ENCODE measurements at places on chromosomes 3 and 15.

GRCh38 chr3:173287361-173287760, 110.2 kb upstream of the NLGN1 start:
- no peak for DNase-seq

DNA sequence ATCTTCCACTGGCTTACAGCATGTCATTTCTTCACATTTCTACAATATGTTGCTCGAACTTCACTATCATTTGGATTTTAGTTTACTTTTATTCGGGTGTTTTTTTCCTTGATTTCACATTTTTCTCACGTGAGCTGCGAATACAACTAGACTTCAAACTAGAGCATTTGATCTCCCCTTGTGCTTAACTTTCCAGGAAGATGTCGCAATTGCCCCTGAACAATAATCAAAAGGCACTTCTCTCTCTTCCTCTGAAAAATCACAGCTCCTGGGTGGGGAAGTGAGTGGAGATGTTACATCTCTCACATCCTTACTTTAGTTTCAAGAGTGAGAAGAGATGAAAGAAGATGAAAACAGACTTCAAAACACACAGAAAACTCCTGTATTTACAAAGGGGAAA, 587.9 kb downstream of the TBL1XR1 start:
- no peak for DNase-seq

GRCh38 chr3:39273119-39273518, 6.7 kb downstream of the CX3CR1 start:
- DNase-seq, result no peak

DNA sequence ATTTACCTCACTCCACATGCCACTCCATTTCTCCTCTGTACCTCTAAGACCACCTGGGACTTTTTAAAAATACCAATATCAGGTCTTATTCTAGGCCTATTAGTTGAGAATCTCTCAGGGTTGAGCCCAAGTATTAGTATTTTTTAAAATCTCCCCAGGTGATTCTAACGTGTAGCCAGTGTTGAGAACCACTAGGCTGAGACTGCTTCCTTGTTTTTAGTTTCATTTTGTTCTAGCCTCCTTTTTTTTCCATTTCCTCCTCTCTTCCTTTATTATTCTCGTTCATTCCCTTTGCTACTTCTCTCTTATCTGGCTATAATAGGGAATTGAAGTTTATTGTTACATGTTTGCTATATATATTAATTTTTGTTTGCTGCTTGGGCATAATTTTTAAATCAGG, 217.8 kb upstream of the CD96 start:
- DNase-seq, result no peak

DNA sequence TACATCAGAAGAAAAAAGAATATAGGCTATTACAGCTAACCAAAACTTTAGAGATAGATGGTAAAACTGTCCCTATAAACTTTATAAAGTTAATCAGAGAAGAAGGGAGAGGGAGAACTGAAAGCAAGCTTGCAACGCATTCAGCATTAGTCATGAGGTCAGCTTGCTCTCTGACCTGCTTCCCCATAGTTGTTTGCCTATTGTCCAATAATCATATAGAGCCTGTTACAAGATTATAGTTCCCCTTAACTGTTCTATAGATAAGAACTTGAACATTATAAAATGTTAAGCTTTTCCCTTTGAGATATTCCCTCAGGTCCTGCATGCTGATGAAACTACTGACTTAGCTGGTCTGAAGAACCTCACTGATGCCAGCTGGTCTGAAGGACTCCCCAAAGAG, 74.5 kb downstream of the CPNE4 start:
- no peak for DNase-seq

DNA sequence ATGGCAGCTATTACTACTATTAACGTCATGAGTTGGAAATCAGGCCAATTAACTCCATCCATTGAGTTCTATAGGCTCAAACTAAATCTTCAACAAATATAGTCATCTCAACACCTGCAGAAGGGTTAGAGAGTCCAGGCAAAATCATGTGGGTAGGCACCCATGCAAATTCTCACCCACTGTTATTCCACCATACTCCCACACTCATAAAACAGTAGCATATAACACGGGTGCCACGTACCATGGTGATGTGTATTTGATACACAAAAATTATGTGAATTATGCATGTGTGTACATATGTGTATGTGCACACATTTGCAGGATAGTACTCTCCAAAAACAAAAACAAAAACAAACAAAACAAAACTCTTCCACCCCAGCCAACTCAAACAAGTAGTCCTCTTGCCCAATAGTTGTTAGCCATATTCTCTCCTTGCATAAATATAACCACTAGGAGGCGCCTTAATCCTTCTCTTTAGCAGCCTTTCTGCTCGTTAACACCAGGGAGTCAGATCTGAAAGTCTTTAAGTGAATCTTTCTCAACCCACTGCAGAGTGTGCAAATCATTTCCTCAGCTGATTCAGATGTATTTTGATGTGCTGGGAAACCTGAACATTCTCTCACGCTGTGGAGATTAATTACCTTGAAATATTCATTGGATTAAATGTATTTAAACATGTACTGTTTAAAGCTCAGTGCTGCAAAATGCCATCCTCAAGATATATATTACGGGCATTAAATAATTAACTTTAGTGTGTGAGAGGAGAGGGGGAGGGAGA, 38.0 kb upstream of the COPB2 start:
- no peak for DNase-seq

DNA sequence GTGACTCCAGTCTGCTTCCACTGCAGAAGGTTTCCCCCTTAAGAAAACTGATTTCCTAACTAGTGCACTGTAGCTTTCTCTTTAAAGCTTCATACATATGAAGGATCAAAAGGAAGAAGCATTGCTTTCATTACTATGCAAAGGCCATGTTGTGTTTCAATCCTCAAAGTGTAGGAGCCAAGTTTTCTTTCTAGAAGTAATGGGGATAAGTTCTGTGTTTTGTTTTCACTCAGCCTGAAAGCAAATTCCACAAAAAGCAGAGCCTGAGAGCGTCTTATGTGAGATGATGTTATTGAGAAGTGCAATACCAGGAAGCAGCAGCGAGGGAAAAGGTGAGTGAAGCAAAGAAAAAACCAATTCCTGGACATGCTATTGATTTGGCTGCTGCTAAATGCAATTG, 99.7 kb downstream of the GMNC start:
- DNase-seq, result no peak

DNA sequence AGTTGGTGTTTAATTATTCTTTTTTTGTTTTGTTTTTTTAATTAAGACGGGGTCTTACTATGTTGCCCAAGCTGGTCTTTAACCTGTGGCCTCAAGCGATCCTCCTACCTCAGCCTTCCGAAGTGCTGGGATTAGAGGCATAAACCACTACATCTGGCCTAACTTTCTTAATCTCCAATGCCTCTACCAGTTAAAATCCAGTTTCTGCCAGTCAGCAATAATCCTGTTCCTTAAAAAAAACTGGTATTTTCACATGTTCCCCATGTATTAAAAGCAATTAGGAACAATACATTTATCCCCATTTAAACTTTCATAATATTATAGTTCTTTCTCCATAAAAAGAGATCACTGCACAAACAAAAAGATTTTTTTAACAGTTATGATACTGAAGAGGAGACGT, 21.2 kb downstream of the DCAF1 start:
- DNase-seq, result no peak

GRCh38 chr3:153749070-153749610, 372.1 kb upstream of the ARHGEF26 start:
- DNase-seq, result no peak

DNA sequence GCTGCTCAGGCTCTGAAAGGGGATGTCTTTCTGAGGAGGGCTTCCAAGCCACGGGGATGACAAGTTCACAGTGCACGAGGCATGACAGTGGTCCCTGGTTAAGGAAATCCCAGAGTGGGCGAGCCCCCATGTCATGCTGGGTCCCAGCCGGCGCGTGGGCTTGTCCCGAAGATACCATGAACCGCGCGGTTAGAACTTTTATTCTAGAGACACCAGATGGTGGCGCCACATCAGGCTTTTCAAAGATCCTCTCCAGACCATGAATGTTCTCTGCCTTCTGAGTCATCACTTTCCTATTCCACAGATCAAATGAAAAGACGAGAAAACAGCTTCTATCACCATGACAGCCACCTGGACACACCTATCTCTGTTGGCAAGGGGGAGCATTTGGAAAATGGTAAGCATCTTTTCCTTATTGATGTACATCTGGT, 227.8 kb upstream of the LYSMD4 start:
- no peak for DNase-seq

GRCh38 chr15:100593431-100593830, 8.6 kb downstream of the LINS1 start:
- DNase-seq, result no peak

DNA sequence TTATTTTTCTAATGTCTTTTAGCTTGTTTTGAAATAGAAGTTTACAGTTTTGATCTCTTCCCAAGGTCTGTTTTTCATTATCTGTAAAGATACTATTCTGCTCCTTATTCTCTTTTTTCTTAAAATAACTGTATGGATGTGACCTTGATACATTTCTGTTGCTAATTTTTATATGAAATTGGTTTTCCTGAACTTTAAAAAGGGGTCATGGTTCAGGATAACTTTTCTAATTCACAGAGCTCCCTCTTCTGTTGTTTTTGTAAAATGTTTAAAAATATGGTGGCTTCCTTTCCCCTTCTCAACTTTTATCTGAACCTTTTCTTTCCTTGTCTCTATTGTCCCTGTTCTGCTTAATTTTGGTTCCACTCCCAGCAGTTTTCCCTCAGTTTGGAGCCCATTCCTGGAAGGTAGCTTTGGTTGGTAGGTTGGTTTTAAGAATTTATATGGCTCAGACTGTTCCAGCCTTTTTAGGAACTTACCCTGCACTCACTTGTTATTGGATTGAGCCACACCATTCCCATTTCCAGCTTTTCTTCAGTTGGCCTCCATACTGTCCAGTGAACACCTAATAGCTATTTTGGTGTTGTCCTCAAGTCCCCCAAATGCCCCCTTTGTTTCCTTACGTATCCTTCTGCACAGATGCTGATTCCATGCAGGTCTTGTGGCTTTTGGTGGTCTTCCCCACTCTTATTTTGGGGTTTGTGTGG, 70.3 kb downstream of the SLMAP start:
- no peak for DNase-seq

DNA sequence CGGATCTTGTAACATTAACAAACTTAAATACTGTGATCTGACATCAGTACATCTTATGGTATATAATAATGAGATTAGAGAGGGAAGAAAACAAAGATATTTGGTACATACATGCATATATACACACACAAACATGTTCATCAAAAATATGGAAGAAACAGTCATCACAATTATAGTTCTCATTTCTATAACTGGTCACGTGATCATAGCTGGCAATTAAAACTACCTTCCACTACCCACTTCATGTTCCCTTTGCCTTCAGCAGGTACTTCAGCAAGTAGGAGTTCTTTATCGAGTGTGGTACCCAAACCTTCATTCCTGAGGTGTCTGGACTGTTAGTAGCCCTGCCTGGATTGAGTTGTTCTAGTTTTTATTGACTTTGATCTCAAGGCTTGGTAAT, 70.9 kb upstream of the ALDH1A3 start:
- DNase-seq, result no peak

- DNase-seq, result no peak
These were observed 62.2 kb downstream of the OSTN start for GRCh38 chr3:191261304-191261638.

- no peak for DNase-seq
These were observed 170.3 kb upstream of the MITF start for GRCh38 chr3:69568951-69569350.

GRCh38 chr3:106814231-106814630, 563.0 kb upstream of the CCDC54 start:
- DNase-seq, result no peak

DNA sequence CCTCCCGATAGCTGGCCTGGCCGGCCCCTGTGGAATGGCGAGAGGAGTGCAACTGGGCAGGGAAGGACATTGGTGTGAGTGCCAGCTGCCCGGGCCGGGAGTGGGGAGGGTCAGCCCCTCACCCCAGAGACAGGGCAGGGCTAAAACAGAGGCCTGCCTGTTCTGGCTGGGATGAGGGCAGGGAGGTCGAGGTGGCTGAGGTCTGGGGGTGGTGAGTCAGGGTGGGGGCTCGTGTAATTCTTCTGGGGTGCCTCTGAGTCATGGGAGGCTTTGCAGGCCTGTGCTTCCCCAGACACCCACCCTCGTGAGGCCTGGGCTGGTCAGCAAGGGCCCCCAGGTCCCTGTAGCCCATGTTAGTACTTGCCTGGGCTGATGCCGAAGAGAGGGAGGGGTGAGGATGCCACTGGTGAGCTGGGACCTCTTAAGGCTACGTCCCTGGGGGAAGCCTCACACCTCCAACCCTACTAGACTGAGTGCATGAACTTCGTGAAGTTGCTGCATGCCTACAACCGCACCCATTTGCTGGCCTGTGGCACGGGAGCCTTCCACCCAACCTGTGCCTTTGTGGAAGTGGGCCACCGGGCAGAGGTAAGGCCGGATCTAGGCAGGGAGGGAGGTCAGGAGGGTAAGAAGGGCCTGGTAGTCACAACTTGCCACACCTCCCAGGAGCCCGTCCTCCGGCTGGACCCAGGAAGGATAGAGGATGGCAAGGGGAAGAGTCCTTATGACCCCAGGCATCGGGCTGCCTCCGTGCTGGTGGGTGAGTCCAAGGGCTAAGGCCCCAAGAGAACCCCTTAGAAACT, 1.7 kb downstream of the SEMA3B start:
- no peak for DNase-seq

- DNase-seq, result no peak
These were observed 8.7 kb downstream of the ATXN7 start for GRCh38 chr3:63872135-63872924.

GRCh38 chr3:113565555-113565954, 33.2 kb downstream of the SIDT1 start:
- DNase-seq, result no peak

DNA sequence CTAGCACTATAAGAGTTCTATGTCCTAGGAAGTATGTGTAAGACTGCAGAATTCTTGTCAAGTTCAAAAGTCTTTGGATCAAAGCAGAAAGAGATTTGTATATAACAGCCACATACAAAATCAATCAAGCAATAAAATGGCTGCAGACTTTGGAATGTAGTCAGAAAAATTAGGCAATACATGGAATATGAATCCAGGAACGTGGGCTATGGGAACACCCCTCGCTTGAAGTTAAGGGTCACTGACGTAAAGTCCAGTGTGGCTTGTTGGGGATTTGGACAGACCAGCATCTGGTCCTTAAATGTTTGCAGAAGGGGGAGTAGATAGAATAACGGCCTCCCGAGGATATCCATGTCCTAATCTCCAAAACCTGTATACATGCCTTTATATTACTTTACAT, 178.6 kb downstream of the ADAMTS9 start:
- DNase-seq, result no peak

GRCh38 chr3:15172806-15173205, 33.2 kb upstream of the CAPN7 start:
- no peak for DNase-seq

DNA sequence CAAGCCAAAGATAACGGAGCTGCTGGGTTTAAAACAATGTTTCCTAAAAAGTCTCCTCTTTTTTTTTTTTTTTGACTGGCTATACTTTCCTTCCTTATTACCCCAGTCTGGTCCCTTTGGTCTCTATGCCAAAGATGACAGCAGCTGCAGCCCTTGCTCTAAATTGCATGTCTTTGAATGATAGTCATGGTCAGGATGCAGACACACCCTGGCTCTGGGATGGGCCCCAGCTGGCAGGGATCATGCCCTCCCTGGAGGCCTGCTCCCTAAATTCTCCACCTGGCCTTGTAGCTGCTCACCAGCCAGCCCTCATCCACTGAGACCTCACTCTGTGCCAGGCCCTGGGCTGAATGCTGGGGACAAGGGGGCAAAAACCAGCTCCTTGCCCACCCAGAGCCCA, 95.8 kb downstream of the MESD start:
- DNase-seq, result no peak

GRCh38 chr3:124402791-124403190, 327.5 kb upstream of the UMPS start:
- DNase-seq, result no peak

- no peak for DNase-seq
These were observed 157.6 kb downstream of the NFKBIZ start for GRCh38 chr3:102006812-102007485.
